Esophagus muscularis mucosa (tissue), 4 donors: ENCODE measurements at places on chromosomes 6 and 20. TPM values are rescaled to one million over a fixed set of nuclear protein-coding genes. Genes with fewer than 3 reads are reported as not detected.

The AIF1 gene
- total RNA-seq, result 14.1 TPM

The NFATC2 gene
- 14.4 TPM for total RNA-seq

The HLA-DRA gene
- 103 TPM for total RNA-seq

The TBPL1 gene
- total RNA-seq, result 18.7 TPM

The RIN2 gene
- 52.3 TPM for total RNA-seq

DNA sequence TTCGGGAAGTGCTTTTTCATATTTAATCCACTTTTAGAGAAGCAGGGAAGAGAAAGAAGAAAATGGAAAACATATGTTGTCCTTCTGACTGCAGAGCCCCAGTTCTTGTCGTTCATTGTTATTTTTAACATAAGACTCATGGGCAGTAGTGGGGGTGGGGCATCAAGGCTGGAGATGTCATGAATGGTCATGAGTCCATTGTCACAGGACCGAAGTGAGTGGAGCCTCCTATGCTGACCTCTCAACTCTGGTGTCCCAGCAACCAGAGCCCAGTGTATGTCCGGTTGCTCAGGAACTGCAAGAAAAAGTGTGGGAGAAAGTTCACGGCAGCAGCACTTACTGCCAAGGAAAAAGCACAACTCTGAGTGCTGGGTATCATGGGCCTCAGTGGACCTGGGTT is 108.6 kb downstream of the BANF2 start:
- no peak overlapping the region for H3K4me3 ChIP-seq
- DNase-seq, result no peak
- H3K36me3 ChIP-seq, result no peaks in the 10 kb centered on the region
- no peaks in the 10 kb centered on the region for H3K27me3 ChIP-seq
- peaks cover 48% of the 10 kb centered on the region for H3K4me1 ChIP-seq

DNA sequence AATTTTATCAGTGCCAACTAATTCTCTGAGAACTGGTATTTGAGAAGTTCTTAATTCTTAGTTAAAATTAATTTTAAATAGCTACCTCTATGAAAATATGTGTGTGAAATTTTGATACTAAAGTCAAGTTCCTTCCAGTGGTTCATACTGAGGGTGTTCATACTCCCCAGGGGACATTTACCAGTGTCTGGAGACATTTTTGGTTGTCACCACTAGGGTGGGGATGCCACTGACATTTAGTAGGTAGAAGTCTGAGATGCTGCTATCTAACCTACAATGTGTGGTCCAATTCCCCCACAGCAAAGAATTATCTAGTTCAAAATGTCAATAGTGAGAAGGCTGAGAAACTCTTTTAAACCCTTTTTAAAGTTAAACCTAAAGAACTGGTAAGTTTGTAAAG is 463.8 kb downstream of the ADGRB3 start:
- no peaks in the 10 kb centered on the region for H3K4me1 ChIP-seq
- H3K36me3 ChIP-seq, result no peaks in the 10 kb centered on the region
- no peak overlapping the region for H3K27ac ChIP-seq
- no peak for DNase-seq

DNA sequence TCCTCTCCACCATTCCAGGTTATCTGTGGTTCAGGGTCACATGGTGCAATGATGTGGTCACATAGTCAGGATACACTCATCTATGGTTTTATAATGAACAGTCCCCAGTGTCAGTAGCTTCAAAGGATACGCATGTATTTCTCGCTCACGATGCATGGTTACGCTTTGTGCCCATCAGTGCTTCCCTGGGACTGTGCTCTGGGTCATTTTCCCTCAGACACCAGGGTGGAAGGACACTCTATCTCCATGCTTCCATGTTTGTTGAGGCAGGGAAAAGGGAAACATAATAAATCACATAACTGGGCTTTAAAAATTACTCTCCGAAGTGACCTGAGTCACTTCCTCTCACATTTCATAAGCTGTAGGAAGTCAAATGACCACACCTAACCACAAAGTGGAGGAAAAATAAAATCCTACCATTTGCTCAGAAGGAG is 394.8 kb upstream of the NOX3 start:
- no peaks in the 10 kb centered on the region for H3K27me3 ChIP-seq
- H3K4me1 ChIP-seq, result no peaks in the 10 kb centered on the region
- no peak overlapping the region for H3K4me3 ChIP-seq
- no peak overlapping the region for H3K27ac ChIP-seq

GRCh38 chr20:54345301-54345724 is 130.1 kb upstream of the DOK5 start:
- no peak for DNase-seq
- no peak overlapping the region for H3K4me3 ChIP-seq
- no peaks in the 10 kb centered on the region for H3K27me3 ChIP-seq
- no peak overlapping the region for H3K27ac ChIP-seq
- no peaks in the 10 kb centered on the region for H3K4me1 ChIP-seq
- H3K36me3 ChIP-seq, result no peaks in the 10 kb centered on the region

DNA sequence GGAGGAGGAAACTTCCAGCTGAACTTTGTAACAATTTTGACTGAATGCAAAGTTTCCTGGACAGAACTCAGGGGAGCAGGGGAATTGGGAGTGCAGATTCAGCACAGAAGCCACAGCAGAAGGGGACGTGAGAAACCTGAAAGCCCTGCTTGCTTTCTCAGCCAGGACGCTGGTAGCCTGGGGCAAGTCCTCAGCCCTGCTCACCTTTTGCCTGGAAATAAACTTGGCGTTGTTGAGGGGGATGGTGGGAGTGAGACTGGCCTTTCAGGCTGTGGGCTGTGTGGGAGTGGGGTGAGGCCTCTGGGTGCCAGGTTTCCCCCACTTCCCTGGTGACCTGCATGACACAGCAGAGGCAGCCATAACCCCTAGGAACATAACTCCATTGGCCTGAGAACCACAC is 238.1 kb upstream of the HS3ST5 start:
- H3K27ac ChIP-seq, result no peak overlapping the region
- no peak for DNase-seq
- no peaks in the 10 kb centered on the region for H3K36me3 ChIP-seq

DNA sequence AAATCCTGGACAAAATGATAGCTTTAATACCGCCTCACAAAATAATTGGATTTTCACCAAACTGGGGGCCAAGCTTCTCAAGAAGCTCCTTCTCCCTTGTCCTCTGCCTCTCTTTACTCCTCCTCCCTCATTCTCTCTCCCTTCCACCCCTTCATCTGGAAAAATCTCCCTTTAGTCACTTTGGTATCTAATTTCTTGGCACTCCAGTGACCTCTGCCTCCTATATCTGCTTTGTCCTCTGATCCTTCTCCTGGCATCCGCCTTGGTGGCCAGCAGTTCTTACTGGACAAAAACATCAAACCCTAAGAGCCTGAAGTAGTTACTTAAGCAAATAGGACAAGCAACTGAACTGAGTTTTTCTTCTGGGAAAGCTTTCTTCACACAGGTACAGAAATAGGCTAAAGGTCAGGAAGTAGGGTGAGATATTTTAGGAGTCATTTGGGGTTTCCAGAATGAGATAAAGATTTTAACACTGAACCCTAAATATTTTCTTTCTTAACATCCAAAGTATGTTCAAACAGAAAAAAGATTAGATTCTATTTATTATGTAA is 220.7 kb downstream of the ARHGAP18 start:
- peak overlapping the region; percentile 77 for H3K27ac ChIP-seq
- H3K4me3 ChIP-seq, result no peak overlapping the region
- H3K36me3 ChIP-seq, result peaks cover 3% of the 10 kb centered on the region
- DNase-seq, result no peak
- H3K27me3 ChIP-seq, result no peaks in the 10 kb centered on the region
- H3K4me1 ChIP-seq, result peaks cover 14% of the 10 kb centered on the region

DNA sequence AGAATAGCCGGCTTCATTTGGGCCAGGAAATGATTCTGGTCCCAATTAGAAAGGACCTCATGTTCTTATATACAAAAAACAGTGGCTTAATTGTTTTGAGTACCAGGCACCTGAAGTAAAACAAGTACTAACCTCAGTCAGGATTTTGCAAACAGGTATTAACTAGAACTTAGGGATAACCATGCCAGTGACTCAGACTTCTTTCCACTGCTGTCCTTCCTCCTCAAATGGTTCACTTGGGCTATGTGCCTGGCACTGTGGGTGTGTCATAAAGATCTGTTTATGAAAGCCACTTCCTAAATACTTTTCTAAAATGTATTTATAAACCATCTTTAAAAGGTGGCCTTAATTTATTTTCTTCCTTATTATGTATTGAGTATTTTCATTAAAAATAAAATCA is 10.7 kb downstream of the CLDN20 start:
- no peaks in the 10 kb centered on the region for H3K27me3 ChIP-seq
- DNase-seq, result no peak
- H3K4me3 ChIP-seq, result no peak overlapping the region
- H3K27ac ChIP-seq, result peak overlapping the region; percentile 65
- H3K36me3 ChIP-seq, result no peaks in the 10 kb centered on the region

DNA sequence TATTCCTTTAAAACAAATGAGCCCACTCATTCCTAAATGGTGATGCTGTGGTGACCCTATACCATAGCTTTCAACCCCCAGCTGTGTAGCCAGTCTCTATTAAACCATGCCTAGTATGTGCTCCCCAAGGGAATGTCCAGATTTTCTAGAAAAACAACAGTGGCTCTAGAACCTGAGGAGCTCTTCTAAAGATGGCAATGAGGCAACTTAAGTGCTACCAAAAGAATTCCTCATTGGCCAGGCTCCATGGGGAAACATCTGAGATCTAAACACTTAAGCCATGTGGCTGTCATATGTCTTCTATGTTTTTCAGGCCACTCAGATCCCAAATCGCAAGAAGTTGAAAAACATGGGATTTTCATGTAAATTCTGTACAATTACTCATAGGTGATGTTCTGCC is 191.0 kb downstream of the TPBG start:
- DNase-seq, result no peak
- no peak overlapping the region for H3K4me3 ChIP-seq
- H3K36me3 ChIP-seq, result no peaks in the 10 kb centered on the region
- no peak overlapping the region for H3K27ac ChIP-seq
- no peaks in the 10 kb centered on the region for H3K4me1 ChIP-seq

GRCh38 chr20:21235484-21236445 is 67.4 kb upstream of the XRN2 start:
- H3K4me3 ChIP-seq, result no peak overlapping the region
- no peak overlapping the region for H3K27ac ChIP-seq
- H3K4me1 ChIP-seq, result peaks cover 5% of the 10 kb centered on the region
- peaks cover 29% of the 10 kb centered on the region for H3K36me3 ChIP-seq
- no peaks in the 10 kb centered on the region for H3K27me3 ChIP-seq
- no peak for DNase-seq

DNA sequence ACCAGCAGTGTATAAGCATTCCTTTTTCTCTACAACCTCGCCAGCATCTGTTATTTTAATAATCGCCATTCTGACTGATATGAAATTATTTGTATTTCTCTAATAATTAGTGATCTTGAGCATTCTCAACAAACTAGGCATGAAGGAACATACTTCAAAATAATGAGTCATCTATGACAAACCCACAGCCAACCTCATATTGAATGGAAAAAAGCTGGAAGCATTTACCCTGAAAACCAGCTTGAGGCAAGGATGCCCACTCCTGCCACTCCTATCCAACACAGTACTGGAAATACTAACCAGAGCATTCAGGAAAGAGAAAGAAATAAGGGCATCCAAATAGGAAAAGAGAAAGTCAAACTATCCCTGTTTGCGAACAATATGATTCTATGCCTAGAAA is 390.6 kb upstream of the ID4 start:
- no peak overlapping the region for H3K27ac ChIP-seq
- no peak for DNase-seq
- no peaks in the 10 kb centered on the region for H3K27me3 ChIP-seq
- peaks cover 6% of the 10 kb centered on the region for H3K4me1 ChIP-seq
- H3K36me3 ChIP-seq, result no peaks in the 10 kb centered on the region

GRCh38 chr20:32567384-32568178 is 17.6 kb downstream of the NOL4L start:
- H3K27ac ChIP-seq, result no peak overlapping the region
- DNase-seq, result no peak
- no peaks in the 10 kb centered on the region for H3K27me3 ChIP-seq
- H3K36me3 ChIP-seq, result no peaks in the 10 kb centered on the region
- peaks cover 6% of the 10 kb centered on the region for H3K4me1 ChIP-seq

GRCh38 chr6:6546318-6547109 is 42.0 kb upstream of the LY86 start:
- peak overlapping the region; percentile 10 for H3K27ac ChIP-seq
- DNase-seq, result no peak
- no peaks in the 10 kb centered on the region for H3K36me3 ChIP-seq
- H3K4me1 ChIP-seq, result peaks cover 15% of the 10 kb centered on the region
- peak overlapping the region; percentile 44 for H3K4me3 ChIP-seq
